H9 (cell line): ENCODE measurements at places on chromosomes 4 and X. TPM values are rescaled to one million over a fixed set of nuclear protein-coding genes. Genes with fewer than 3 reads are reported as not detected.

The KLHL15 gene
- total RNA-seq: 18.7 and 19.0 TPM in 2 replicates

DNA sequence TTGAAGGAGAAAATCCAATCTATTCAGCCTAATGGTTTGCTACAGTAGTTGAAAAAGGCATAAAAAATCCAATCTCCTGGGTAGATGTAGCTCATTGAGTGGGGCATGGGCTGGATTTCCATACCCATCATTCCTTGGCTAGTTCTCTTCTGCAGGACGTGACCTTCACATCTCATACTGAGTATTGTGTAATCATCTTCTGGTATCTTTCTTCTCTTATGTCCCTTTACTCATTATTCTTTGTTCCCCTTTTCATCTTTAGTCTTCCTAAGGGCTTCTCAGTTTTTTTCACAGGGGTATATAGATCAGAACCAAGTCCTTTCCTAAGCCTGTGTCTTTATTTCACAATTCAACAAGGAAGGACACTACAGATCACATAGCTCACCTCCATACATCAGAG lies 727.6 kb upstream of the MAGEB2 start:
- no peaks in the 10 kb centered on the region for H3K36me3 ChIP-seq
- no peak for DNase-seq
- no peak overlapping the region for H3K27ac ChIP-seq

DNA sequence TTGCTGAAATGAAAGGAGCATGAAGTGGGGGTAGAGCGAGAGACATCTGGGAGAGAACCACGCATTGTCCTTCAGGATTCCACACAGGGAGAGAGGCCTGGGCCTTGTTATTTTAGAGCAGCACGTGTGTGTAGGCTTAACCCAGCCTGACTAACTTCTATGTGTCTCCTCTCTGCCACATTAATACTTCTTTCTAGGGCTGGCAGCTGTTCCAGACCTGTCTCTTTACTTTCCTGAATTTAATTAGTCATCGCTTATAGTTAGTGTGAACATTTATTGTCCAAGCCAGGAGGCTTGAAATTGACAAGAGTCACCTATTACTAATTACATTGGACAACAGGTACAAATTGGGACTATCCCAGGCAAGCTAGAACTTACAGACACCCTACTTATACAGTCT lies 51.3 kb downstream of the SMAD1 start:
- DNase-seq: no peak
- no peak overlapping the region for H3K4me3 ChIP-seq
- H3K4me1 ChIP-seq: no peaks in the 10 kb centered on the region
- H3K36me3 ChIP-seq: no peaks in the 10 kb centered on the region
- H3K27me3 ChIP-seq: no peaks in the 10 kb centered on the region

The BRS3 gene
- total RNA-seq: not detected in 2 replicates

The KLHL13 gene
- total RNA-seq: 4.0 and 4.1 TPM in 2 replicates

DNA sequence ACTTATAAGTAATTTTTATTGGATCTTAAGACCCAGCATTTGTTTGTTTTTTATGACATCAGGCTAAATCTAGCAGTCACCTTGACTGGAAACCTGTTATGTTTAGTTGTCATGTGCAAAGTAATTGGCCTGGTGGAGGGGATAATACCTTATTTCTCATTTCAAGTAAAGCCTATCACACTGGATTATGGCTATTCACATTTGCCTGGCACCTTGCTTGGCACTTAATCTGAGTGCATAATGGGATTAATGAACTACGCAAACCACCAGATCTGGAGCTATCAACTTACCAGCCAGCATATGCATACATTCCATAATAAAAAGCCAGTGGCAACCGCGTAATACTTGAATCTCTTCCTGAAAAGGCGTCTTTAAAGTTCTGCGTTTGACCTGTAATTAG lies 23.2 kb downstream of the SLC7A11 start:
- no peaks in the 10 kb centered on the region for H3K27me3 ChIP-seq
- no peak overlapping the region for H3K4me3 ChIP-seq
- no peak for DNase-seq
- H3K36me3 ChIP-seq: peaks cover 16% of the 10 kb centered on the region; the same call in 2 of the 3 replicates
